ENCODE measurements at places on chromosomes 7 and 10.

DNA sequence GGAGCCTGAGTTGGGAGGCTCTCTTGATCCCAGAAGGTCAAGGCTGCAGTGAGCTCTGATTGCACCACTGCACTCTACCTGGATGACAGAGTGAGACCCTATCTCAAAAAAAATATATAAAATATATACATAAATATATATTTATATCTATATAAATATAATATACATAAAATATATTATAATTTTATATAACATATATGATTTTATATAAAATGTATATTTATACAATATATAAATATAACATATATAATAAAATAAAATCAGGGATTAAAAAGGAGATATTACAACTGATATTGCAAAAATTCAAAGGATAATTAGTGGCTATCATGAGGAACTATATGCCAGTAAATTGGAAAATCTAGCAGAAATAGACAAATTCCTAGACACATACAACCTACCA, 353.5 kb upstream of the HPS1 start:
- no peak for DNase-seq

GRCh38 chr7:79464051-79464450, 10.6 kb upstream of the MAGI2 start:
- no peak for DNase-seq

GRCh38 chr10:17216901-17217395, 11.1 kb upstream of the VIM start:
- no peak for DNase-seq

DNA sequence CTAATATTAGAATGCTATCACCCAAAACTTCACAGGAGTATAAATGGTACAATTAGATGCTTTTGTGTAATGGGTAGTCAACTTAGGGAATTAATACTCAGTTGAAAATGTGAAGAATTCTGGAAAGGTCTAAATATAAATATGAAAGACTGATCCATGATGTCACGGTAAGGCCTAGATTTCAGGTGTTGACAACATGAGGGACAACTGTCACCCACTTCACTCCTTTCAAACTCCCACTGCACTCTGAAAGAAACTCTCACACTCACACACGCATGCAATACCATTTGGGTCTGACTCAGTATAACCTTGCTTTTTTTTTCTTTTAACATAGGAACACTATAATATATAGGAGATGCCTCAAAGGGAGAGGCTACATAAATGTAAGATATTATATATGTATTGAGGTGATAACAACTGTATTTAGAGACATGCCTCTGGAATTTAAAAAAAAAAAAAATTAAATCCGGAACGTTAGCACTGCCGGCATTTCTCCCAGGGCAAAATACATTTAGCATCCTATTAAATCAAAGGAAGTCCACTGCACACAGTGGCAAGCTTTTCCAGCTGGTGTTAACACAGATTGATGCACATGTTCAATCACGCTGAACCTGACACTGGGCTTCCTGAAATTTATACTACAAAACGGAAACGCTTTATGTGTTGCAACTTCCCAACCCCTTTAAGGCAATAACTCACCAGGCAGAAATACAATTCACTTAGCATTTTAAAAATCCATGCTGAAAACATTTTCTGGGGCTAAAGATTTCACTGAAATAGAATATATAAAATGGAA, 74.9 kb downstream of the RSU1 start:
- DNase-seq = no peak

GRCh38 chr10:76202777-76203176, 771.4 kb downstream of the LRMDA start:
- no peak for DNase-seq

DNA sequence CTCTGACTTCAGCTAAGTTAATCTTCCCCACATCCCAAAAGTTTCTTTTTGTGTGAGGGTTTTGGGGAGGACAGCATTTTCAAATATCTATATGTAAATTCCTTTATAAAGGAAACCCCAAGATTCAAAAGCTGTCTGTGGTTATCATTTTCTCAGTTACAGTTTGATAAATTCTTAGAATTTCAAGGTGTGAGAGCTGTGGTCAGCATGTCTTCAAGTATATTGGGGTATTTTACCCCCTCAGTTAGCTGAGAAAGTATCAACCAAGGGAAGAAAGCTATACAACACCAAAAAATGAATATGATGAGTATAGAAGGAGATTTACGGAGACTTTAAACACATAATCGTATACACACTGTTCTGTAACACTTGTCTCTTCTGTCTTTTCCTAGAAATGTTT, 109.2 kb downstream of the SND1 start:
- DNase-seq = no peak

DNA sequence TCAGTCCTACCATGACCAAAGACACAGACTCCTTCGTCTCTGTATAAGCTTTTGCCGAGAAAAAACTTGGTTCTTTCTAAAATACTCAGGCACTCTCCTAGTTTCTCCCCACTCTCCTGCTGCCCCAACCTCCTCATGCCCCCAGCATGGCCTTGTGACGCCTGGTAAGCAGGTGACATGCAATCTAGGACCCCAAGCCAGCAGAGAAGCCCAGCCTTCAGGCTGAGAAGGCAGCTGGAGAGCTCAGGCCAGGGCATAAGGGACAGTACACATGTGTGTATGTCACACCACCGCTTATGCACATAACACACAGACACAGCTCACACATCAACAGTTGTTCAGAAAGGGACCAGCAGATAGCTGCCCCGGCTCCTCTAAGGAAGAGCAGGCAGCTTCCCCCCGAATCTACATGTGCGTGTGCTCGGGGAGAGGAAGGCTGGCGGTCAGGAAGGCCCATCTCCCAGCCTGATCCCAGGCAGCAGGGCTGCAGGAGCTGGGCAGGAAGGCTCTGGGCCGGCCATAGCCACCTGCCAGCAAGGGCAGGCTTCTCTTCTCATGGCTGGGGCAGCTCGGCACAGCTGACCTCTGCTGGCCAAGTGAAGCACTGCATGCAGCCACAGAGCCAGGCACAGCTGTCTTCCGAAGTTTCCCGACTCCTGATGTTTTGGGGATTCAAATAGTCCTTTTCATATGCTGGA, 8.5 kb downstream of the DDX56 start:
- peak; percentile 24 for DNase-seq

- no peak for DNase-seq
These were observed 769 bp upstream of the ELFN1 start for GRCh38 chr7:1669064-1669951.

- no peak for DNase-seq
These were observed 73.0 kb upstream of the GJD4 start for GRCh38 chr10:35532141-35532540.
